ENCODE measurements at places on chromosomes 2 and 18. TPM values are rescaled to one million over a fixed set of nuclear protein-coding genes. Genes with fewer than 3 reads are reported as not detected.

- H3K36me3 ChIP-seq, result no peaks in the 10 kb centered on the region
- no peaks in the 10 kb centered on the region for H3K27me3 ChIP-seq
- no peaks in the 10 kb centered on the region for H3K4me1 ChIP-seq
- no peak for DNase-seq
- no peak overlapping the region for H3K4me3 ChIP-seq
- no peak overlapping the region for H3K27ac ChIP-seq
Observed at GRCh38 chr2:181594322-181594721, 62.6 kb downstream of the CERKL start.

- no peak overlapping the region for H3K27ac ChIP-seq
- no peaks in the 10 kb centered on the region for H3K27me3 ChIP-seq
- no peaks in the 10 kb centered on the region for H3K4me1 ChIP-seq
- DNase-seq, result no peak
Observed at GRCh38 chr2:7497178-7497577, 580.0 kb downstream of the RNF144A start.

- no peak overlapping the region for H3K27ac ChIP-seq
- no peak overlapping the region for H3K4me3 ChIP-seq
- peaks cover 21% of the 10 kb centered on the region for H3K27me3 ChIP-seq
- peak; percentile 25 for DNase-seq
Observed at GRCh38 chr2:230170532-230170931, 49.3 kb downstream of the SP110 start.

SLC4A5 gene
- total RNA-seq, result not detected

- H3K4me3 ChIP-seq, result peak overlapping the region; percentile 92
- peaks cover 42% of the 10 kb centered on the region for H3K36me3 ChIP-seq
- peaks cover 26% of the 10 kb centered on the region for H3K4me1 ChIP-seq
- no peaks in the 10 kb centered on the region for H3K27me3 ChIP-seq
- H3K27ac ChIP-seq, result peak overlapping the region; percentile 72
- DNase-seq, result peak; percentile 56
Observed at GRCh38 chr2:46913471-46914381, 1.9 kb downstream of the MCFD2 start.

C2orf78 gene
- 0.22 TPM for total RNA-seq

KCNJ13 gene
- total RNA-seq, result not detected

DNA sequence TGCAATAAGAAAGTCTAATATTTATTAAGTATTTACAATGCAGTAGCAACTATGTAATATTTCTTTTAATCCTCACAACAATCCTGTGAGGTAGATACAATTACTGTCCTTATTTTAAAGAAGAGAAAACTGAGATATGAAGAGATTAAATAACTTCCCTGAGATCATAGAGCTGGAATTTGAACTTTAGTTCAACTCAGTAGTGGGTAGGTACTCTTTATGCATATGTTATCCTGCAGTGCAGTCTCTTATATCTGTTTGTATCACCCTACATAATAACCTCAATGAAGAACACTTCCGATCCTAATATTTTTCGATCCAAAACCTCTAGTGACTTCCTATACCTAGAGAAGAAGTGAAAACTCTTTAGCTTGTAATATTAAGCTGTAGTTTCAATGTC is 64.2 kb downstream of the PLA2R1 start:
- H3K27ac ChIP-seq, result no peak overlapping the region
- H3K36me3 ChIP-seq, result no peaks in the 10 kb centered on the region
- no peaks in the 10 kb centered on the region for H3K27me3 ChIP-seq
- H3K4me3 ChIP-seq, result no peak overlapping the region

- no peaks in the 10 kb centered on the region for H3K27me3 ChIP-seq
Observed at GRCh38 chr18:53567929-53568574, 656.4 kb downstream of the MBD2 start.

DNA sequence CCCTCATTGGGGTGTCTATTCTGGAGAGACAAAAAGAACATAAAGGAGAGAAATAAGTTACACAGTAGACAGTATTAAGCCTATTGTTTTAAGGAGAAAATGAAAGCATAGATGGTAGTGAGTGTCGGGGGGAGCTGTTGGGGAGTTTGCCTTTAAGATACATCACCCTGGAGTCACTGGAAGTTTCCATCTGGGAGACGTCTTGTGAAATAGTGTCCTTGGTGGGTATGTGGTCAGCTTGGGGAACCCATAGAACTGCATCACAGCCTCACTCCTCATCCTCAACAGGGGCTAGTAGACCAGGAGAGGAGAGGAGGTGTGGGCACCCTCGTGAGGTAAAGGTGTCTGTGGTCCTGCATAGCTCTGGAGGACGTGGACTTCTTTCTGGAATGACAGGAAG is 60.6 kb downstream of the RNF144A start:
- H3K4me1 ChIP-seq, result no peaks in the 10 kb centered on the region
- H3K36me3 ChIP-seq, result no peaks in the 10 kb centered on the region
- H3K4me3 ChIP-seq, result no peak overlapping the region

DNA sequence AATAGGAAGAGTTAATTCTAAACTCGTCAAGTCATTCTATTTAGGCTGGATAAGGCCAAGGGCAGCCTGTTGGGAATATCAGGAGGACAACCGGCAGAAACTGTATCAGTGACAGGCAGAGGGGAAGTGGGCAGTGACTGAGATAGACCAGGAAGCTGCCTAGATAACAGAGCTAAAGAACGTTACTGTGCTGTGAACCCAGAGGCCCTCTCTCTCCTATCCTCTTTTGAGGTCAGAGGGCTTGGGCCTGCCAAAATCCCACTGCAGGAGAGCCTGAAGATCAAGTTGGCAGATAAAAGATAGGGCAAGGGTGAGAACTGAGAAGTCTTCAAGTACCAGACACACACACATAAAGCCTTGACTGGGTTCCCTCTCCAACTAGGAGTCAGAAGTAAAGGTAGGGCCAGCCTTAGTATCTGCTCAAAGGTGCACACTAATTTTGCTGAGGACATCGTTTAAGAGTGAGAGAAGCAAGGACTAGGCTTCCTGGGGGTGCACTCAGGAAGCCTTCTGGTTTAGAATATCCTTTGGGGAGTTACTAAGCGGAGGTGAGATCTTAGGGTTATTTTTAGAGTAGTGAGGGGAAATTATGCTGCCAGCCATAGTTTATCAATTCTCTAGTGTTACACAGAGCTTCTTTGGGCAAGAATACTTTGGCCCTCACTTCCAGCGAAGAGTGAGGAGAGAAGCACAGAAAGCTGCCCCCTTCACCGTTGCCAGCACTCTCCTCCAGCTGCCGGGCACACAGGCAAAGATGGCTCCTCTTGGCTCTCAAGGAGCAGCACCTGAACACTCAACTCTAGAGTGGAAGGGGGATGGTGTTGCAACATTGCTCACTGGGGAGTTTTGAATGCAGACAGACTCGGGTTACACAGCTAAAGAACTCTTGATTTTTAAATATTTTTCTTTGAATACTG is 9.8 kb downstream of the CAVIN2 start:
- peak; percentile 74 for DNase-seq
- no peaks in the 10 kb centered on the region for H3K27me3 ChIP-seq
- peaks cover 8% of the 10 kb centered on the region for H3K4me1 ChIP-seq
- peak overlapping the region; percentile 50 for H3K4me3 ChIP-seq

GRCh38 chr2:15570104-15570503 is 9.0 kb upstream of the NBAS start:
- no peak overlapping the region for H3K27ac ChIP-seq
- no peak for DNase-seq
- H3K27me3 ChIP-seq, result no peaks in the 10 kb centered on the region
- peaks cover 13% of the 10 kb centered on the region for H3K4me1 ChIP-seq

- no peaks in the 10 kb centered on the region for H3K27me3 ChIP-seq
- H3K27ac ChIP-seq, result no peak overlapping the region
- no peak overlapping the region for H3K4me3 ChIP-seq
- H3K4me1 ChIP-seq, result no peaks in the 10 kb centered on the region
Observed at GRCh38 chr18:11316546-11316945, 167.2 kb upstream of the PIEZO2 start.

GRCh38 chr2:23756593-23757292 is 170.2 kb downstream of the ATAD2B start:
- DNase-seq, result no peak
- no peaks in the 10 kb centered on the region for H3K4me1 ChIP-seq
- peaks cover 40% of the 10 kb centered on the region for H3K36me3 ChIP-seq
- no peaks in the 10 kb centered on the region for H3K27me3 ChIP-seq
- H3K4me3 ChIP-seq, result no peak overlapping the region
- H3K27ac ChIP-seq, result no peak overlapping the region

GRCh38 chr18:63648241-63648640 is 4.2 kb upstream of the SERPINB4 start:
- no peaks in the 10 kb centered on the region for H3K27me3 ChIP-seq
- no peak overlapping the region for H3K4me3 ChIP-seq
- no peak overlapping the region for H3K27ac ChIP-seq

SERPINB4 gene
- total RNA-seq, result not detected

DNA sequence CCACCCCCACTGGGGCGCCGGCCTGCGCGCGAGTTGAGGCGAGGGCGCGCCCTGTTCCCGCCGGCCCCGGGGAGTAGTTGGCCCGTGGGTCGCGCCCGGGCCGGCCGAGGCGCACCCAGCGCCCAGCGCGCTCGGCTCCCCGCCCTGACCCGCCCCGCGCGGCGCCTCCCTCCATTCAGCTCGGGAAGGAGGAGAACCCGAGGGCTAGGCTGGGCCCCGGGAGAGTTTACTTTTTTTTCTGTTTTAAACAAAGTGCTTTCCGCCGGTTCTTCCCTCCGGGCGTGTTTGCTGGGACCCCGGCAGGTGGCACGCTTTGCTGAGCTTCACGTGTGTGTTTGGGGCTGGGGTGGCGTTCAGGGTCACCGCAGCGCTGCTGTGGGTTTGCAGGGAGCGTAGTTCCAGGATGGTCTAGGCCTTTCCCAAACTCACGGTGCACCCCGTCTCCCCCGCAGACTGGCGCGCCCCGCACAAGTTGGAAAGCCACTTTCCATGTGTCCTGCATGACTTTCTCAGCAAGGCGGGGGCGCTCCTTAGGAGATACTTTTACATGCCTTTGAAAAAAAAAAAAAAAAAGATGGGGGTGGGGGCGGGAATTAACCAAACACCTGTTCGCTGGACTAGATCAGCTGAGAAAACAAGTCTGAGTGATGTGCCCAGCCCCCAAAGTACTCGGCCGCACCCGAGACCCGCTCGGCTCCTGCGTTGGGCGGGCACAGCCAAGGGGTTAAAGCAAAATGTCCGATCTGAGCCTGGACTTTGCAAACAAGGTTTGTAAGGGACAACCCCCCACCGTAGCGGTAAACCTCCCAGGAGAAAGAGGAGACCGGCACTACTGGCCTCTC is 825 bp downstream of the ITGA6 start:
- no peak overlapping the region for H3K27ac ChIP-seq
- peaks cover 37% of the 10 kb centered on the region for H3K27me3 ChIP-seq
- H3K4me1 ChIP-seq, result no peaks in the 10 kb centered on the region
- peak; percentile 46 for DNase-seq
- 0 out of 2 replicates have a peak overlapping the region, but pooled peaks have one; percentile 24 for H3K4me3 ChIP-seq
- no peaks in the 10 kb centered on the region for H3K36me3 ChIP-seq

- H3K27me3 ChIP-seq, result peaks cover 30% of the 10 kb centered on the region
- no peaks in the 10 kb centered on the region for H3K36me3 ChIP-seq
- H3K4me1 ChIP-seq, result no peaks in the 10 kb centered on the region
- DNase-seq, result no peak
- no peak overlapping the region for H3K4me3 ChIP-seq
Observed at GRCh38 chr2:10084223-10084865, 4.1 kb upstream of the CYS1 start.

UGT1A4 gene
- total RNA-seq, result not detected

TLX2 gene
- not detected for total RNA-seq

GRCh38 chr2:70926042-70926441 is 9.7 kb upstream of the ATP6V1B1 start:
- H3K4me3 ChIP-seq, result no peak overlapping the region
- H3K27me3 ChIP-seq, result peaks cover 48% of the 10 kb centered on the region
- no peak overlapping the region for H3K27ac ChIP-seq
- DNase-seq, result no peak
- peaks cover 3% of the 10 kb centered on the region for H3K4me1 ChIP-seq
- no peaks in the 10 kb centered on the region for H3K36me3 ChIP-seq

DNA sequence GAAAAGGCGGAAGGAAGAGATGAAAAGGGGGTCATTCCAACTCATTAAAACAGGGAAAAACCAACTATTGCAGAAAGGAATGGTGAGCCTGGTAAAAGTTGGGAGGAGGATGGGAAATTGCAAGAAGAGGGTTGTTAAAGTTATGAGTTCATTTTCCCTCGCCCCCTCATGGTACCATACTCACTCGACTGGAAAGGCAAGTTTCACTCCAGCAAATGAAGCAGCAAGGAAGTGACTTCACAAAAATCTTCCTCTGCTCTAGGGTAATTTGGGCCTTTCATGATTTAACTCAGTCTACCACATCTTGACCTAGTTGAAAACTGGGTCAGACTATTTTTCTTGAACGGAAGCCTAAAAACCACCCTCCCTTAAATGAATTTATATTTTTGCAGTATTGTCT is 22.8 kb upstream of the DAW1 start:
- no peaks in the 10 kb centered on the region for H3K27me3 ChIP-seq
- H3K27ac ChIP-seq, result no peak overlapping the region
- no peak overlapping the region for H3K4me3 ChIP-seq
- H3K4me1 ChIP-seq, result no peaks in the 10 kb centered on the region

GREB1 gene
- 0.42 TPM for total RNA-seq

DNA sequence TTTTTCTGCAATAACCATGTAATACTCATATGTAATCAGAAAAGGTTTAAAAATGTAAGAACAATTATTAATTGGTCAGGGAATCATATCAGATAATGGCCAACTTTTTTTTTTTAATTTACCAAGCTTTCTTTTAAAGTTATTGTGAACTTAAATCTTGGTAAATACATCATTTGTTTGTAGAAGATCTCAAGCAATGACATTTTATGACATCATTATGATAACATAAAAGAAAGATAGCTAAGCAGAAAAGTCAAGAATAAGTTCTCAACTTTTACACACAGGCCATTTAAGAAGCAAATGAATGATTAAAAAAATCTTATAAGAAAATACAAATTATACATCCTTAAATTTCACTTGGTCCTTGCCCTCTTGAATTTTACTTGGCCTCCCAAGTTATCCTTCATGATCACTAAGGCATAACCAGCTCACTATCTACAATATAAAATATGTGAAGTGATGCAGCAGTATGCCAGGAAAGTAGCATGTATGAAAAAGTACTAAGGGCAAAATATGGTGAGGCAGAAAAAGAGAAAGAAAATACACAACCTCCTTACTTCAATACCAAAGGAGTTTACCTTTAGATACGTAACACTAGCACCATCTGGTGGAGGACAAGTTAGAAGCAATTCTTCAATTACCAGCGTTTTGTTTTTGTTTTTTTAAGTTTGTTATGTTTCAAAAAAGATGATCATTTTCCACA is 116.6 kb downstream of the SRBD1 start:
- peak; percentile 64 for DNase-seq
- H3K4me3 ChIP-seq, result no peak overlapping the region
- H3K36me3 ChIP-seq, result no peaks in the 10 kb centered on the region
- H3K4me1 ChIP-seq, result no peaks in the 10 kb centered on the region
- H3K27me3 ChIP-seq, result no peaks in the 10 kb centered on the region

GAD1 gene
- total RNA-seq, result 15.7 TPM

- peaks cover 6% of the 10 kb centered on the region for H3K4me1 ChIP-seq
- H3K4me3 ChIP-seq, result no peak overlapping the region
- H3K27ac ChIP-seq, result no peak overlapping the region
- no peak for DNase-seq
- H3K36me3 ChIP-seq, result no peaks in the 10 kb centered on the region
Observed at GRCh38 chr2:135586148-135586547, 54.9 kb downstream of the R3HDM1 start.

GALNT5 gene
- 47.4 TPM for total RNA-seq

GRCh38 chr18:76464281-76465259 is 30.5 kb downstream of the ZNF516 start:
- no peaks in the 10 kb centered on the region for H3K4me1 ChIP-seq
- peaks cover 46% of the 10 kb centered on the region for H3K27me3 ChIP-seq
- no peak overlapping the region for H3K4me3 ChIP-seq
- no peaks in the 10 kb centered on the region for H3K36me3 ChIP-seq
